ENCODE measurements at places on chromosomes 16 and 17. TPM values are rescaled to one million over a fixed set of nuclear protein-coding genes. Genes with fewer than 3 reads are reported as not detected.

The HOXB9 gene
- total RNA-seq, result 0.16 TPM

DNA sequence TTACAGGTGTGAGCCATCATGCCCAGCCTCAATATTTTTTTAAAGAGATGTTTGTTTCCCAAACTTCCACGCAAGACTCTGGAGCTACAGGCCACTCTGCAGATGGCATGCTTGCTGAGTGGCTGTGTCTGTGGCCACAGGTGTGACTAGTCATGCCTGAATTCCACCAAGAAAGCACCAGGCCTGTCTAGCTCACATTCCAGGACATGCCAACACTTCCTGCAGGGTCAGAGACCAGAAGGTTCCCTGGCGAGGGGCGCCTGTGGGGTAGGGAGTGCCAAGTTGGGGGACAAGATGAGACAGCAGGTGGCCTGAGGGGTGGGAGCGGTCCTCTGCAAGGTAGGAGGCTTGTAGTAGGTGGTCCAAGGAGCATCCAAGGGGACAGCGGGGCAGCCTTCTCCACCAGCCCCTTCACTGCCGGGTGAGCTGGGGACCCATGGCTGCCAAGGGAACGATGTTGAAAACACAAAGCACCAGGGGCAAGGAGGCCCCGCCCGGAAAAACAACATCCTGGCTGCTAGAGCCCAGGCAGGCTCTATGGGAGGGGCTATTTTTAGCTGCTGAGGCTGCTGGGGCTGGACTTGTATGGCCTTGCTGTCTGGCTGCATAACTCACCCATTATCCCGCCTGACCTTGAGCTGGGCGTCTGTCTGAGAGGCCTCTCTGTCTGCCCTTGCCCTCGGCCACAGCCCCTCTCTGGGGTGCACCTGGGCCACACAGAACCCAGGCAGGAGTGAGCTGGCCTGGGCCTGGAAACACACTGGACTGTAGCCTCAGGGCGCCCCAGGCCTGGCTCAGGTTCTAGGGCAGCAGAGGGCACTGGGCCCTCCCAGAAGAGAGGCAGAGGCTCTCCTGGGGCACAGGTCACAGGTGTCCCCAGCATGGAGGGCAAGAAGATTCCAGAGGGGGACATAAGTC is 5.7 kb downstream of the TRIM47 start:
- H3K27ac ChIP-seq, result peak overlapping the region; percentile 71
- H3K36me3 ChIP-seq, result peaks cover 17% of the 10 kb centered on the region
- DNase-seq, result peak; percentile 71
- H3K27me3 ChIP-seq, result no peaks in the 10 kb centered on the region

DNA sequence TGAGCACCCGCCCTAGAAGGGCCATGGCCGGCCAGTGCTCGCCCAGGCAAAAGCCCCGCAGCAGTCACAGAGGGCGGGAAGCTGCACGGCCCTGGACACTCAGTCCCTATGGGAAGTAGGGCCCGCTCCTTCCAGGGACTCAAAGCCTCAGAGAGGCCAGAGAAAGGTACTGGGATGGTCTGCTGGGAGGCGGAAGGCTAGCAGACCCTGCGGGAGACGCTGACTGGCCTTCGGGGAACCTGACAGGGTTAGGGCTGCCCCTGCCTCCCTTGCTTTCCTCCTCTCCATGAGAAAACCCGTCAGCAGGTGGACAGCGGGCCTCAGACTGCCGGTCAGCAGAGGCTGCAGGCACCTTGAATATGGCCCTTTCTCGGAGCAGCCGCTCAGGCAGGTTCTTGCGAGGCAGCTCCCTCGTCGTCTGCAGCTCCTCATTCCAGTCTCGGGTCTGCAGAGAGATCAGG is 11.5 kb downstream of the CLUH start:
- H3K36me3 ChIP-seq, result peaks cover 35% of the 10 kb centered on the region
- H3K27me3 ChIP-seq, result no peaks in the 10 kb centered on the region
- no peak overlapping the region for H3K4me3 ChIP-seq
- H3K4me1 ChIP-seq, result no peaks in the 10 kb centered on the region
- no peak overlapping the region for H3K27ac ChIP-seq

DNA sequence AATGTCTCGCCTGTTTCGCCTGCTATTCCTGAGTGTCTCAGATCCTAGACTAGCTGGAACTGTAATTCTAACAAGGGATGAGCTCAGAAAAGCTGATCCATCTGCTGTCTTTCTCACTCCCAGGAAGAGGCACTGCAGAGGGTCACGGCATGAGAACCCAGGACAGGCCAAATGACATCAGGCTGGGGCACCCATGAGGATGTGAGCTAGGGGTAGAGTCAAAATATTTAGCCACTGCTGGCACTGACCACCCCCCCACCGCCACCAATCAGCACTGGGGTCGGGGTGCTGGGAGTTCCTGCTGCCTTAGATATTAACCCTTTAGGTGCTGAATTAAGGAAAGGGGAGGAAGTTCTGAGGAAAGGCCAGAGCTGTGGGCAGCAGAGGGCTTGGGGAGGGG is 112.4 kb downstream of the IRX3 start:
- no peak for DNase-seq
- peaks cover 21% of the 10 kb centered on the region for H3K27me3 ChIP-seq
- H3K4me3 ChIP-seq, result no peak overlapping the region
- no peak overlapping the region for H3K27ac ChIP-seq
- no peaks in the 10 kb centered on the region for H3K36me3 ChIP-seq

GRCh38 chr16:64240586-64240985 is 881.3 kb downstream of the CDH11 start:
- no peaks in the 10 kb centered on the region for H3K27me3 ChIP-seq
- DNase-seq, result no peak
- no peak overlapping the region for H3K4me3 ChIP-seq
- no peaks in the 10 kb centered on the region for H3K4me1 ChIP-seq
- H3K36me3 ChIP-seq, result no peaks in the 10 kb centered on the region
- no peak overlapping the region for H3K27ac ChIP-seq

DNA sequence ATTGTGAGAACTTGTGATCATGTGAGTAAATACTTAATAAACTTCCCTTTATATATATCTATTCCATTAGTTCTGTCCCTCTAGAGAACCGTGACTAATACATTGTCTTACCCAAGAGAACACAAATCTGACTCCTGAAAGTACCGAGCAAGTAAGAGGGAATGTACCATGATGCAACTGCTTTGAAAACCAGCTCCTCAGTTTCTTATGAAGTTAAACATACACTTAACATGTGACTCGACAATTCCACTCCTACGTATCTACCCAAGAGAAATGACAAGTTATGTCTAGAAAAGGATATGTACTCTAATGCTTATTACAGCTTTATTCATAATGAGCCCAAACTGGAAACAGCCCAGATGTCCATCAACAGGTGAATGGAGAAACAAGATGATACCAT is 8.8 kb upstream of the GJD3 start:
- peak overlapping the region; percentile 43 for H3K27ac ChIP-seq
- peaks cover 29% of the 10 kb centered on the region for H3K4me1 ChIP-seq
- DNase-seq, result no peak
- peaks cover 2% of the 10 kb centered on the region for H3K27me3 ChIP-seq
- H3K4me3 ChIP-seq, result no peak overlapping the region

- peaks cover 38% of the 10 kb centered on the region for H3K36me3 ChIP-seq
- no peak overlapping the region for H3K4me3 ChIP-seq
- H3K4me1 ChIP-seq, result no peaks in the 10 kb centered on the region
- no peaks in the 10 kb centered on the region for H3K27me3 ChIP-seq
- DNase-seq, result no peak
These were observed 23.6 kb downstream of the TANGO6 start for GRCh38 chr16:68866933-68867332.

The GLIS2 gene
- total RNA-seq, result 2.1 TPM

Data from activated T-helper 2 cell treated with anti-CD3 and anti-CD28 coated beads, Interferon-gamma antibody, Interleukin-2, Interleukin-4, amounts not matched to agents 10 μg/mL and 5 μg/mL and 100 μg/mL, durations not matched to agents 14 hours and 24 hours and 36 hours (primary cell).